Smooth muscle cell of the coronary artery (primary cell): ENCODE measurements at places on chromosomes 13 and 19. TPM values are rescaled to one million over a fixed set of nuclear protein-coding genes. Genes with fewer than 3 reads are reported as not detected.

The FBN3 gene
- total RNA-seq: not detected in 2 replicates

The ZNF578 gene
- total RNA-seq: 1.4 and 4.4 TPM in 2 replicates

The PEG3 gene
- total RNA-seq: 0.60 and 1.8 TPM in 2 replicates

The ZNF530 gene
- total RNA-seq: 0.70 and 4.1 TPM in 2 replicates

The ATP4B gene
- total RNA-seq: not detected in 2 replicates

The NUDT19 gene
- 1.9 and 5.9 TPM in 2 replicates for total RNA-seq

The MBNL2 gene
- 28.2 and 43.6 TPM in 2 replicates for total RNA-seq

The ARHGAP33 gene
- 1.7 and 2.2 TPM in 2 replicates for total RNA-seq

The ZNF497 gene
- total RNA-seq: 0.68 and 1.4 TPM in 2 replicates

The COPE gene
- 215 and 269 TPM in 2 replicates for total RNA-seq

The LGALS14 gene
- 0.08 TPM in 1 of 2 replicates, not detected in the other for total RNA-seq

The KANK3 gene
- total RNA-seq: 0.23 and 0.30 TPM in 2 replicates

The COL4A2 gene
- 336 and 1,402 TPM in 2 replicates for total RNA-seq
